ENCODE measurements at places on chromosomes 11 and 22. TPM values are rescaled to one million over a fixed set of nuclear protein-coding genes. Genes with fewer than 3 reads are reported as not detected.

Gene ROBO4
- total RNA-seq = not detected

Gene IFT27
- 26.3 TPM for total RNA-seq

Gene CALCB
- 0.99 TPM for total RNA-seq

Gene SLC22A6
- not detected for total RNA-seq

Gene ZNF70
- 2.6 TPM for total RNA-seq

Gene MAP6
- total RNA-seq = 0.09 TPM

Gene CHKA
- 15.1 TPM for total RNA-seq

Gene SNX32
- total RNA-seq = 1.2 TPM

Gene TSPAN32
- 2.4 TPM for total RNA-seq

Gene CASP5
- not detected for total RNA-seq

Gene RAG2
- total RNA-seq = not detected

Gene ACR
- total RNA-seq = not detected

All from activated CD4-positive, alpha-beta T cell treated with anti-CD3 and anti-CD28 coated beads, Interleukin-2, amount 10 ng/mL, durations not matched to agents 24 days and 14 days (primary cell).